Lung (tissue), 17 donors: ENCODE measurements at places on chromosomes 7 and 10. TPM values are rescaled to one million over a fixed set of nuclear protein-coding genes. Genes with fewer than 3 reads are reported as not detected.
A peak's percentile ranks its signal among the peaks of the same experiment; 100 is the strongest.

GRCh38 chr7:151838861-151839381, 38.0 kb downstream of the PRKAG2 start:
- DNase-seq: no peak

DNA sequence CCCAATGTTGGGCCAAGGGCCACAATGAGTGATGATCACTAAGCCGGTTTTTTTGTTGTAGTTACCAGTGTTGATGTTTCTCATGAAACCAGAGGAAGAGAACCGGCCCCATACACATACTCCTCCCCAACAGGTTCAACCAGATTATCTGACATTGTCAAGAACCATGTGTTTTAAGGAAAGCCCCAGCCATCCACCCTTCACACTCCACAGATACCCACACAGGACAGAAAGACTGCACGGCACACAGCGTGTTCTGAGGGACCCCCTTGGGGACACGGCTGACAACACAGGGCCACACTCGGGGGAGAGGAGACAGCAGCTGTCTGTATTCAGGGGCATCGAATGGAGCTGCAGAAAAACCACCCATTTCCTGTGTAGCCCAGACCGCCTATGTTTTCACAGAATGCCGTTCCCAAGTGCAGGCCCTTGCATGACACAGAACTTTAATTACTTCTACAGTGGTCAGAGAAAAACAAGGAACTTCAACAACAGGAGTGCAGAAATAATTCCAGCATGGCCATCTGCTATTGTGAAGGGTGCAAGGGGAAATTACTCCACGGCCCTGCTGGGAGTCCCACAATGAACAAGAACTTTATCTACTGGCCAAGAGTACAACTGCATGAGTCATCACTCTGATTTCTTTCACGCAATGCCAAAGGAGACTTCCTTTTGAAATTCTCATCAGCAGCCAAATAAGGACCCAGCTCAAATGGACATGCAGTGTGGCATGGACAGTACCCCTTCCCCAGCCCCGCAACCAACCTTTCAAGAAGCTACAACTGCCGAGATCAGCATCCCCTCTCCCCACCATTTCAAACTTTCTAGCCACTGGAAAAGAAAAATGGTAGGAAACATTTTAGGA, 2.3 kb downstream of the KLF6 start:
- peak; percentile 91 for DNase-seq

SPRN gene
- 0.34 TPM for total RNA-seq

- DNase-seq: no peak
Measured at GRCh38 chr7:116726713-116727431, 54.9 kb downstream of the MET start.

DNA sequence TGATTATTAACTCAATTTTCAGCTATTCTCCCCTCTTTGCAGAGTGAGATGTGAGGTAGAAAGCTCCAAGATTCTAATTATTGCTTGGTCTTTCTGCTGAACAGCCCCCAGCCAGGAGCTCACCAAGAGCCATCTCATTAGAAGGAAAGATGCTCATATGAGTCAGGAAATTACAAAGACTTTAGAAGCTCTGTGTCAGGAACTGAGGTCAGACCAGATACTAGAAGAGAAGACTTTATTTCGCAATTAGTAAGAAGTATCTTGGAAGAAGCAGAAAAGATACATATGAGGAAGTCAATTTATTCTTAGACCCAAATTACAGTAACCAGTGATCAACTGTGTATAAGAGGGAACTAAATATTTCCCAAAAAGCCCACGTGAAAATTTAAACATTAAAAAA, 626.9 kb downstream of the ZWINT start:
- no peak for DNase-seq

- no peak for DNase-seq
Measured at GRCh38 chr7:124943472-124943871, 13.8 kb upstream of the POT1 start.

- peak; percentile 62 for DNase-seq
Measured at GRCh38 chr7:94655126-94655847, 646 bp downstream of the SGCE start.

GRCh38 chr7:32536585-32536984, 41.3 kb downstream of the AVL9 start:
- no peak for DNase-seq

C10orf90 gene
- not detected for total RNA-seq

- DNase-seq: no peak
Measured at GRCh38 chr7:13077466-13077865, 390.0 kb downstream of the ARL4A start.

DNA sequence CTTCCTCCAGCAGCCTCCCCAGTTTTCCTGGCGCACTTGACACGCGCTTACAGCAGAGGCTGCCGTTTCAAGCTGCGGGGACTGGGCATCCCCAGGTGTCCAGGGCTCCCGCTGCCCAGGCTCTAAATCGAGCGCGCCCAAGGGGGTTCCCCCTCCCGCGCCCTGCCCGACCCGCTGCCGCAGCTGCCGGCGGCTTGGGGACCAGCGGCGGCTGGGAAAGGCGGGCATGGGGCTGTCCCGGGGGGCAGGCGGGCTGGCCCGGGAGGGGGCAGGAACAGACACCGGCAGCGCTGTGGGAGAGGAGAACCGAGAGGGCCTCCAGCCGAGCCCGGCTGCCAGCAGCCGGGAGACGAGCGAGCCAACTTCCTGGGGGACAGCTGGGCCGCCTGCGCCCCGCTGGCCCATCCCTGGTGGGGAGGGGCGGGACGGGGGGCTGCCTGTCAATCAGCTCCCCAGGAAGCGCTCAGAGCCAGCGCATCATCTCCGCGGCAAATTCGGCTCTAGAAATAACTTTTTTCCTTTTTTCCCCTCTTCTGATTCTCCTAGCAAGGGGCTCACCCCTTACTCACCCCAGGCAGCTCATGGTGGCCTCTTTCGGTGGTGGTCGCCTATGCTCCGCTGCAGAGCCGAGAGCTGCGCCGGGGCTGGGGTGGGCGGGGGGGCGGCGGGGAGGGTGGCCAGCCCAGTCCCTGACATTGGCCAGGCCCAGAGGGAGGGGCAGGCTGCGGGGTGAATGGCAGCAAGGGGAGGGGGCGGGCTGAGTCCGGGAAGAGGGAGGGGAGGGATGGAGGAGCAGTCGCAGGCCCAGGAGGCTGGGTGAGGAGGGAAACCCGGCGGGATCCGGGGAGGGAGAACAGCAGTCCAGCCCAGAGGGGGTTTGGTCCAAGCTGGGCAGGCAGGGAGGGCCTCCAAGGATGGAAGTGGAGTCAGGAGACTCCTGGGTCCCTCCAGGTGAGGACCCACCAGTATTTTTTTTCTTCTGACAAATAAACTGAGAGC, 14.7 kb downstream of the GRID2IP start:
- peak; percentile 65 for DNase-seq

GRCh38 chr10:22053048-22053447, 49.5 kb upstream of the DNAJC1 start:
- peak; percentile 15 for DNase-seq

HMX2 gene
- not detected for total RNA-seq

DNA sequence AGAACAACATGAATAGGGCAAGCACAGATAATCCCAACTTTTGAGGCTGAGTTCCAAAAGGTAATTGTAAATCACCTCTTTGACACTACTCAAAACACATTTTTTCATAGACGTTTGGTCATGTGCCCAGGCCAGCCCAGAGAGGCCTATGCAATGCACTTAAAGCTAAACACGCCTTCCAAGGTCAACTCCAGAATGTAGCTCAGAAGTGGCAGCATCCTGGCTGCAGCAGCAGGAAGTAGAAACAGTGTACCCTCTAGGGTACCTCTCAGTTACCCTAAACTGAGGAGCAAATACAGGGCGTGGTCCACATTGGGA, 58.7 kb downstream of the OSBPL3 start:
- no peak for DNase-seq

OR9A4 gene
- total RNA-seq: 0.20 TPM

BLNK gene
- 7.8 TPM for total RNA-seq

TFEC gene
- 9.8 TPM for total RNA-seq

- no peak for DNase-seq
Measured at GRCh38 chr10:11631890-11632587, 20.6 kb upstream of the USP6NL start.

LARP4B gene
- total RNA-seq: 133 TPM

GRCh38 chr7:54116956-54117355, 425.2 kb upstream of the VSTM2A start:
- no peak for DNase-seq

- DNase-seq: no peak
Measured at GRCh38 chr10:83819609-83820008, 319.7 kb upstream of the GHITM start.

DNA sequence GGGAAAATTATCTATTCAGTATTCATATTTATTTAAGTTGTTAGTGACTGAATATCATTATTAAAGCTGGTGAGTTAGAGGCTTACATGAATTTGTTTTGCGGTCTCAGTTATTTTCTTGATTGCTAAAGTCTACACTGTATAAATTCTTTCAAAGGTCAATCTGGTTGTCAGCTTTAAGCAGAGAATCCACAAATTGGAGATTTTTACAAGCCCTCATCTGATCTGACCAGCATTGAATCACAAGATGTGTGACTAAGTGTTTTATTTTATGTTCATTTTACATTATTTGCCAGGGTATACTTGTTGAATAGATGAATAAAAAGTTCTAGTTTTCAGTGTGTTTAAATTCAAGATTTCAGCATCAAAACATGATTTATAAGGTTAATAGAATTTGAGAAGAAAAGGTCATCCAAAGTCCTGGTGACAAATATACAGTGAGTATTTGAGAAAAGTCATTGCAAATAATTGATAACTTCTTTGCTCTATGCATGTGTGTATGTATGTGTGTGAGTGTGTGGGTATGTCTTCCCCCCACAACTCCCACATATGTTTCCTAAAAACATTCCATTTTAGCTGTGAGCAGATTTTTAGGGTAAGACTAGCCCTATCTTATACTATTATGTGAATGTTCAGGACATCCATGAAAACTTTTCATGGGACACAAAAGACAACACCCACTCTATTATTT, 4.4 kb downstream of the SEMA3A start:
- DNase-seq: peak; percentile 62

VKORC1L1 gene
- total RNA-seq: 36.8 TPM

DNA sequence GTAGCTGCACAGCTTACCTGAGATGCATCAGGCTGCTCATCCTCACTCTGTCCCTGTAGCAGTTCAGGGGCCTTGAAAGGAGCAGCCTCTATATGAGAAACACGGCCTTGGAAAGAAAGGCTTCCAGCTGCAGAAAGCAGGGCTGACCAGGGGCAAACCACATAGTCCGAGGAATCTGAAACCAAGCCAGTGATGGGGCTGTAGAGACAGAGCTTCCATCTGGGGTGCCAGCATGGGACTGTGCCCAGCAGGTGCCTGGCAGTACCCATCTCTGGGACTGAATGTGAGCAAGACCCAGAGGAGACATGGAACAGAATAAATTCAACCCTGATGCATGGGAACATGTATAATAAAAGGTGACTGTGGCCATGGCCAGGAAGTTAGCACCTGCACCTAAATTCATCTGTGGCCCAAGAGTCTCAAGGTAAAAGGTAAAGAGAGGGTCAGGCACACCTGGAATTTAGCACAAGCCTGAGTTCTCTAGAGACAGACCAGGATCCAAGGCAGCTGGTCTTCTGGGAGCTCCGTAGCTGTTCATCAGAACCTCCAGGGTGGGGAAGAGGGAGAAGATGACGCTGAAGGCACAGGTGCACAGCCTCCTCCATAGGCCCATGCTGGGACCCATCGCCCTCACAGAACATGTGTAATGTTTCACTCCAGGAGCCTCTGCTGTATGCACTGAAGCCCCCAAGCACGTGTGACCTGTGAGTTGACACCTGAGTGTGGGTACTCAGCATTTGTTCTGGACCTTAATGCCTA, 25.3 kb downstream of the FRMPD2 start:
- DNase-seq: no peak

- DNase-seq: peak; percentile 87
Measured at GRCh38 chr10:31947144-31947926, 18.7 kb upstream of the ARHGAP12 start.
